ENCODE measurements at places on chromosomes 16 and 17.

DNA sequence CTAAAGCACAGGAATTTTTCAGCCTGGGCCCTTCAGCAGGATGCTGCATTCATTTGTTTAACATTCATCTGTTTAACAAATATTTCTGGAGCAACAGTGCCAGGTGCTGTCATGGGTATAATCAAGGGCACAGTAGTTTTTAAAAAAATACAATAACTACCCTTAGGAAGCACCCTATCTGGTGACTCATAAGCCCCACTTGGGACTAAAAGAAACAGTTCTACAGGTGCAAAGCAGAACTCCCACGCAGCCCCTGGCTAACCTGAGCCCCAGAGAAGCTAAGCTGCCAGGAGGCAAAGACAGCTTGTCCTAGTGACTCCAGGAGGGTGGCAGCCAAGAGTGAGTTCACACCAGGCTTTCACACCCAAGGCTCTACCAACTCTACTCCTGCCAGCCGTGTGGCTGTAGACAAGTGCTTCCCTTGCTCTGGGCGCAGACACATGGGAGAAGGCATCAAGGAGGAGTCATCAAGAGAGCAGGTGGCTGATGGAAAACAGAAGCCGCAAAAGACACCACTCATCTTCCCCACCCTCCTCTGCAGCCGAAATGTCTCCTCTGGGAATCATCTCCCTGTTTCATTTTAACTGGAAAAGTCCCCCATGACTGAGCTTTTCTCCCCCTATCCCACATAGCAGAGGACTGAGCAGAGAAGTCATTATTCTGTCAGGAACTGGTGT, 14.4 kb downstream of the CUEDC1 start:
- no peak for DNase-seq

DNA sequence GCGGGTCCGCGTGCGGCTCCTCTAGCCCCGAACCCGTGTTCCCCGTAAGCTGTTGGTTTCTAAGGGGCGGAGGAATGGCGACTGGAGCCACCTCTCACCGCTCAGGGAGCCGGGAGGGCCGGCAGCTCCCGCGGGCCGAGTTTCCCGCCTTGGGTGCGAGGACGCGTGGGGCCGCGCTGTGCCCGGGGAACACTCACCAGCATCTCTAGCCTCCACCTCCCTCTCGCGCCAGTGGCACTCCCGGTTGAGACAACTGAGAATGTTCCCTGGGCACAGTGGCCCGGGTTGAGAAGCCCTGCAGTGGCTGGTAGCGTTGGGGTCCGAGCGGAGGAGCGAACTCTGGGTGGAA, 560 bp downstream of the TELO2 start:
- no peak for DNase-seq

GRCh38 chr16:64878940-64879339, 242.9 kb downstream of the CDH11 start:
- no peak for DNase-seq

GRCh38 chr17:8110907-8111306, 7.4 kb downstream of the ALOXE3 start:
- DNase-seq = no peak

DNA sequence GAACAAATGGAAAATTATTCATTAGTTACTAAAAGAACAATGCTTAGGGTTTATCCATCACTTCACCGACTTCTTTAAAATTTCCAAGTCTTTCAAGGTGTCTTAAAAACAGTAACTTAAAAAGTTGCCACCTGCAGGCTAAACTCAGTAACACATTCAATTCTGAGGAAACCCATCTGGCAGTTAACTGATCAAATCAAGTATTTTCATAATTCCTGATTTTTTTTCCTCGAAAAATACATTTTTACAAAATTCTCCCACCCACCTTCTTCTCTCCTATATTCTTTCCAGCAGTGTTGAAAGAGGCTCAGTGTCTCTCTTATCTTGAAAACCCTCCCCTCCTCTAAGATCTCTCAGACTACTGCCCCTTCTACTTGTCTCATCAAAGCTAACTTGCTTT, 29.9 kb downstream of the PARN start:
- DNase-seq = no peak

Data from stimulated activated CD4-positive, alpha-beta T cell treated with anti-CD3 and anti-CD28 coated beads, Interleukin-15, amount 100 ng/mL, for 1 hour (primary cell).